ENCODE measurements at places on chromosomes 16 and 17. TPM values are rescaled to one million over a fixed set of nuclear protein-coding genes. Genes with fewer than 3 reads are reported as not detected.

DNA sequence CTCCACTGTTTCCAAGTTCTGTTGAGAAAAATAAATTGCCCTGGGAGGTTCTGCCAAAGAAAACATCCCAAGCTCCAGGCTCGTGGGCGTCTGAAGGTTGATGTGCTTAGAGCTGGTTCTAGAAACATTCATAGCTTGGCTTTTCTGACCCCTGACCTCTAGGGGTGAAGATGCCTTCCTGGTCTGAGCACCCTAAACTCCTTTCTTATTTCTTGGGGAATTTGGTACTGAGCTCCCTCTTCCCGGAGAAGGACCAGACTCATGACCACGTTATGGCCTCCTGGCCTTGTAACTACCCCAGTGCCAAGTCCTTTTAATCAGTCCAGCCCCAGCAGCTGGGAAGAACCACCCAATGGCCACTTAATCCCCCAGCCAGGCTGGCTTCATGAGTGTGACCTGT lies 66.4 kb downstream of the MYH11 start:
- DNase-seq, result peak; percentile 50

- peak; percentile 50 for DNase-seq
These were observed 255.6 kb upstream of the HSBP1 start for GRCh38 chr16:83552228-83552627.

- DNase-seq, result no peak
These were observed 238.1 kb downstream of the ZNF423 start for GRCh38 chr16:49617710-49618330.

DNA sequence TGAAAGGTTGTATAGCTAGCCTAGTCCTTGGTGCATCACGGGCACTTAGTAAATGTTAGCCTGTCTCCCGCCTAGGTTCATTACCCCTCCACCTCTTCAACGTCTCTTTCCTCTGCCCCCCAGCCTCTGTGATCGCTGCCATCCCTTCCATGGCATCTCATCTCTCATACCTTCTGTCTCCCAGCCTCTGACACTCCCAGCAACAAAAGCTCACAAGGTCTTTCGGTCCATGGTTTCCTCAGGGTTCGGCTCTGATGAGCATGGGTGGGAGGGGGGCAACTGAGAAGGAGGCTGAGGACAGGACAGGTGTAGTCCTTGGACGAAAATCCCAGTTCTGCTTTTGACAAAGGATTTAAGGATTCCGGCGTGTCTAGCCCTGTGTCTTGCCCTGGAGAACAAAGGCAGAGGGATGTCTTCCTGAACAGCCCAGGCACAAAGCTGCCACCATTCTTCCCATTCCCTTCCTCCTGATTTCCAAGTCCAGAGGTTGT lies 16.7 kb downstream of the CCR7 start:
- DNase-seq, result no peak

DNA sequence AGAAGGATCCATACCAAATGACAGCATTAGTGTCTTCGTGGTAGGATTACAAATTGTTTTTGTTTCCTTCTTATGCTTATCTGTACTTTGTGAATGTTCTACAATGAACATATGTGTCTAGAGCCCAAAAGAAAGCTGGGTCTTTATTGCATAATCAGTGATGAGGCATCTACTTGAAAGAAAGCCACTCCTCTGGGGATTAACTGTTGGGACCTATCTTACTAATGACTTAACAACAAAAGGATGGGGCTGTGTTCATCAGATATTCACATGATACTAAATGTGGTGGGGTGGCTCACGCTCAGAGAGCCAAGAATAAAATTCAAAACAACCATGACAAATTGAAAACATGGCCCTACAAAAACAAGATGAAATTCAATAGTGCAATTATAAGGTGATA lies 160.2 kb downstream of the RGS9 start:
- DNase-seq, result no peak

GRCh38 chr16:7638306-7638705 lies 305.7 kb downstream of the RBFOX1 start:
- no peak for DNase-seq

- DNase-seq, result no peak
These were observed 868 bp downstream of the NATD1 start for GRCh38 chr17:21252289-21252795.

GRCh38 chr17:1156864-1157263 lies 22.9 kb downstream of the ABR start:
- DNase-seq, result no peak

DNA sequence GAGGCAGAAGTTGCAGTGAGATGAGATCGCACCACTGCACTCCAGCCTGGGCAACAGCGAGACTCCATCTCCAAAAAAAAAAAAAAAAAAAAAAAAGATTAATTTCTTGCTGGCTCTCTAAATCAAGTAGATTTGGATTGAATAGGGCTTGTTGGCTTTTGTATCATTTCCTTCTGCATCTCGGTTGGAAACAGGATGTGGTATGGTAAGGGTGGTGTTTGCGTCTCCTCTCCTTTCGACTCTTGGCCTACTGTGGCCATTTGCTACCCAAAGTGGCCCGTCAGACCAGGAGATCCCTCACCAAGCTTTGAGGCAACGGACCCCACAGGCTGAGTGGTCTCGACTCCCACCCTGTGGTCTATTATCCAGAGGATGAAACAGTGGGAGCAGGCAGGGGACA lies 168.0 kb upstream of the IRX3 start:
- DNase-seq, result no peak

PIRT gene
- not detected for total RNA-seq

ZNF423 gene
- not detected for total RNA-seq
